ENCODE measurements at places on chromosomes 12 and 14. TPM values are rescaled to one million over a fixed set of nuclear protein-coding genes. Genes with fewer than 3 reads are reported as not detected.

LALBA gene
- not detected for total RNA-seq

CCDC38 gene
- 0.09 TPM for total RNA-seq

LRTM2 gene
- not detected for total RNA-seq

TEX52 gene
- total RNA-seq, result not detected

AQP6 gene
- not detected for total RNA-seq

EPYC gene
- total RNA-seq, result not detected

PRMT5 gene
- 99.0 TPM for total RNA-seq

MGAT4C gene
- 0.05 TPM for total RNA-seq

CHGA gene
- 2.0 TPM for total RNA-seq

SDS gene
- total RNA-seq, result 1.8 TPM

TAS2R8 gene
- total RNA-seq, result not detected

FSCB gene
- total RNA-seq, result not detected

TBC1D30 gene
- total RNA-seq, result 0.81 TPM

ITPR2 gene
- 1.3 TPM for total RNA-seq

ARID4A gene
- total RNA-seq, result 6.6 TPM

OVCH1 gene
- not detected for total RNA-seq

NFKBIA gene
- total RNA-seq, result 199 TPM

RGS6 gene
- total RNA-seq, result not detected

NGDN gene
- total RNA-seq, result 57.8 TPM

KCNMB4 gene
- total RNA-seq, result 0.35 TPM

SDR9C7 gene
- total RNA-seq, result not detected

GLI1 gene
- 4.8 TPM for total RNA-seq

PLA2G1B gene
- not detected for total RNA-seq

FERMT2 gene
- 43.7 TPM for total RNA-seq

ACOT4 gene
- total RNA-seq, result 2.0 TPM

SYNDIG1L gene
- total RNA-seq, result 0.03 TPM

NFATC4 gene
- total RNA-seq, result 0.07 TPM

CMA1 gene
- not detected for total RNA-seq

FOXG1 gene
- total RNA-seq, result 0.19 TPM

BCAT1 gene
- 12.2 TPM for total RNA-seq

ACSS3 gene
- not detected for total RNA-seq

SERPINA5 gene
- total RNA-seq, result 0.11 TPM

EIF2S1 gene
- total RNA-seq, result 229 TPM

FOXA1 gene
- total RNA-seq, result 5.8 TPM

GCH1 gene
- total RNA-seq, result 3.8 TPM

OAS2 gene
- total RNA-seq, result 0.10 TPM

BMAL2 gene
- total RNA-seq, result 17.4 TPM

RERG gene
- total RNA-seq, result 0.26 TPM

TAS2R13 gene
- not detected for total RNA-seq

RNFT2 gene
- 2.5 TPM for total RNA-seq

IGFBP6 gene
- total RNA-seq, result 246 TPM

CLEC6A gene
- total RNA-seq, result not detected

KRT6B gene
- total RNA-seq, result 0.07 TPM

MARS1 gene
- total RNA-seq, result 143 TPM

ASIC1 gene
- 5.1 TPM for total RNA-seq

ALX1 gene
- 4.6 TPM for total RNA-seq

FBXO34 gene
- 12.0 TPM for total RNA-seq

All from A549 treated with AZD2906 at 1 μM for 4 hours (cell line).